ENCODE measurements at places on chromosomes 4 and X. TPM values are rescaled to one million over a fixed set of nuclear protein-coding genes. Genes with fewer than 3 reads are reported as not detected.

- DNase-seq = no peak
Observed at GRCh38 chrX:125709532-125709931, 389.9 kb downstream of the TEX13C start.

- DNase-seq = no peak
Observed at GRCh38 chr4:2451821-2452785, 16.8 kb upstream of the RNF4 start.

- DNase-seq = no peak
Observed at GRCh38 chr4:139154952-139155557, 22.0 kb downstream of the ELF2 start.

The TMPRSS11F gene
- polyA plus RNA-seq = 0.05 TPM

- peak; percentile 45 for DNase-seq
Observed at GRCh38 chr4:10664408-10664807, 20.2 kb downstream of the CLNK start.

DNA sequence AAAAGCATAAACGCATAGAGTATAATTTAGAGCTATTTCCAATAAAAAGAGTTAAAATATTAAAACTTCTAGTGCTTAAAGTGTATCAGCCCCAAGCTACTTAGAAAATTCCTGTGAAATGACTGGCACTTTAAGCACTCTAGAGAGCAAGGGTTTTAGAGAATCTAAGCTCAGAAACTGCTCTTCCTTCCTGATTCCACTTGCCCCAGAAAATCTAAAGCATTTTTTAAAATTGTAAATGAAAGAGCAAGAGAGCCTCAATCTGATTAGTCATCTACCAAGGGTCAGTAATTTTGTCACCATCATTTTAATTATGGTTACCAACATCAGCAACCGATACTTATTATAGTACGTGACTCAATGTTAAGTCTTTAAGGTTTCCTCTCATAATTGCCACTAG, 25.0 kb downstream of the CTPS2 start:
- DNase-seq = no peak

DNA sequence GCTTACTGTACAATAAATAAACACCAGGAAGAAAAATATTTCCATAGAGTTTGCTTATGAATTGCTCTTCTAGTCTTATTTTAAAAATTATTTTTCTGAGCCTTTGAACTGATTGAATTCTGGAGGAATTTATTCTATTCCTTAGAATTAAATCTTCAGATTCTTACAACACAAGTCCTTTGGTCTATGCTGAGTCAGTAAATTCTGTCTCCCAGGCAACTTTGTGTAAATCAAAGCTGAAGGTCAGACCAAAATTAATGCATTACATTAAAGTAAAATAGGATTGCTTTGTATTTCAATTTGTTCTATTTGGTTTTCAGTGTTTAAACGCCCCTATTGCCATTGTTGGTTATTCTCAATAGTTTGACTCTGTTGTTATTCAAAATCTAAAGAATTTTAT, 26.8 kb upstream of the STPG2 start:
- DNase-seq = no peak

GRCh38 chrX:65928522-65928921, 111.4 kb downstream of the VSIG4 start:
- DNase-seq = no peak

- no peak for DNase-seq
Observed at GRCh38 chrX:111585337-111585736, 73.9 kb downstream of the SERTM2 start.

DNA sequence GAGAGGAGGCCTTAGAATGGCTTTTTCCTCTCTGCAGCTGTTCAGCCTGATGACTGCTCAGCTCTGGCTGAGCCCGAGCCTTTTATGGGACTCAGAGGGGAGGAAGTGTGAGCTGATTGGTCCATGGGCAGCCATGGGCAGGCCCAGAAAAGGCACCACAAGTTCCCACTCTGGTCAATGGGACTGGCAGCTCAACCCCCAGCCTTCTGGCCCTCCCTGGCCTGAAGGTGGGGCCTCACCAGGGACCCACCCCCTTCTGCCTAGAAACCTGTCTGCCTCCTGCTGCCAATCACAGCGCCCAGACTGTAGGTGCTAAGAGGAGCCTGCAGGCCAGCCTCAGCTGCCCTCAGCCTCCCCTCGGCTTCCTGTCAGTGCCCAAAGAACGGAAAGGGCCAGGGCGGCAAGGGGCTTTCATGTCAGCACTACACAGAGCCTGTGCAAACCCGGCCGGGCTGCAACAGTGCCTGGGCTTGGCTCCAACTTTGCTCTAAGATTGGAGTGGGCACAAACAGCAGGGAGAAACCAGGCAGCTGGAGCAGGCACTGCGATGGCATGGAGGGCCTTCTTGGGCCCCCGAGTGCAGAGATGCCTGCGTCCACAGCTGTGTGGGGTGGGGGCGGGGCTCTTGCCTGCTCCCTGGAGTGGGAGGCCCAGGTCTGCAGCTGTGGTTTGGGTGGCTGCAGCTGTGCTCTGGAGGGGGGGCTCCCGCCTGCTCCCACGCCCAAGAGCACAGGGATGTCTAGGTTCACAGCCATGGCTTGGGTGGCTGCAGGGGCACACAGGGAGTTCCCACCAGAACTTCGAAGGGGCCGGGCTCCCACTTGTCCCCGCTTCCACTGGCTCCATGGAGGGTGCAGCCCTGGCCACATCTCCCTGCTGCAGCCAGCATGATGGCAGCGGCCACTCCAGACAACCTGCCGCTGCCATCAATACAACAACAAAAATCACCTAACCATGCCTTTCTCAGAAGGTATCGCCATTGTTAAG, 92.6 kb downstream of the NXF2 start:
- DNase-seq = no peak

DNA sequence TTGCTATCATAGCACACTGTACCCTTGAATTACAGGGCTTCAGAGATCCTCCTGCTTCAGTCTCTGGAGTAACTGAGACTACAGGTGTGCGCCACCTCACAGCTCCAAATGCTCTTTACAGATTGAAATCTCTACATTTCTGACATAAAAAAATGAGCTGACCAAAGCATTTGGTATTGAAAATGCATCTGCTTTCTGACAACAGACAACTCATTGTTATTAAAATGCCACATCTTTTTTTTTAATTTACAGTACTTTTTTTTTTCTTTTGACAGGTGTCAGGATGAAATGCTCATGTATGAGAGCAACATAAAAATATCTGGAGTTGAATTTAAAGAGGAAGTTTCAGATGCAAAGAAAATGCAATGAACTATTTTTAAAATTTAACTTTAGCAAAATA, 764.5 kb downstream of the TRAM1L1 start:
- no peak for DNase-seq

DNA sequence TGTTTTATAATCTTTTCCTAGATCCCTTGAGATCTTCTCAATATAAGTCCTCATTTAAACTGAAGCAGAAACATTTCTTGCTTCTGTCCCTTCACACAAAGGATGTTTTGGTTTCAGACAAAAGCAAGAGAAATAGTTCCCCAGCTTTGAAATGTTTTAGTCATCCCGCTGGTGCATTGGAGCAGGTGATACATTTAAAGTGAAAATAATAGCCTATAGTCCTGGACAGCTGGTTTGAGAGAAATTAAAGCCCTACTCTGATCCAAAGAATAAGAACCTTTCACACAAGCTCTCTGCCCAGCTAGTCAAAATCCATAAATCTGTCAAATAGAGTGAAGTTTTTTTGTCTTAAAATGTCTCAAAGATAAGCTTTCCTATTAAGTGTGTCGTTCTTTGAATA, 79.4 kb downstream of the LUZP4 start:
- DNase-seq = no peak

- DNase-seq = peak; percentile 38
Observed at GRCh38 chrX:149145845-149146285, 359.2 kb downstream of the IDS start.

DNA sequence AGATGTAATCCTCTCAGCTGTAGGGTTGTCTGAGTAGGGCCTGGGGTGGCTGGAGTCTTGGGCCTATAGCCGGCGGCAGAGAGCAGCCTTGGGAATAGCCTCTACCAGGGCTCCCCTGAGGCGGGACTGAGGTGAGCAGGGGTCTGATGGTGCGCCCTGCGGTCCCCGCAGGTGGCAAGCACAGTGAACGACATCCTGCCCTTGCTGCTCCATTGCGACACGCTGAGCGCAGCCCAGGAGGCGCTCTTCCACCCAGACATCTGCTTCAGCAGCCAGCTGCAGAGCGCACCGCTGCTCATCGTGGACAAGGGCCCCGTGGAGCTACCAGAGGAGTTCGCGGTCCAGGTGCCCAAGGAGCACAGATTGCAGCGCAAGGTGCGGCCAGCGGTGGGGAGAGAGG, 317.0 kb downstream of the ADGRL3 start:
- no peak for DNase-seq

- no peak for DNase-seq
Observed at GRCh38 chrX:136856551-136856950, 24.0 kb downstream of the RBMX start.

GRCh38 chr4:13580036-13580435, 35.7 kb upstream of the NKX3-2 start:
- DNase-seq = no peak

The SNX12 gene
- 71.4 TPM for polyA plus RNA-seq

DNA sequence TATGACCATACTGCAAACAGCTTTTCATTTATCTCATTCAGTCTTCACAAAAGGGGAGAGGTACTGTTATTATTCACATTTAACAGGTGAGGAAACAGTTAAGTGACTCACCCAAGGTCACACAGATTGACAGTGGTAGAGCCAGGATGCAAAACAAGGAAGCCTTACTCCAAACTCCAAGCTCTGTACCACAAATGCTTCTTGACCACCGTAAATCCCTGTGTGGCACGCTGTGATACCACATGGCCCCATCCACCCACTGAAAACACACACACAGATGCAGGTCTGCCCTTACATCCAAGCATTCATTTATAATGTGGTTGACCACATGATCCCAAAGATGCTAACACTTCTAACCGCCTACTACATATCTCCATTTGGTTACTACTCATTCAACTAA, 129.5 kb downstream of the TSPAN5 start:
- DNase-seq = no peak

- DNase-seq = no peak
Observed at GRCh38 chr4:155268821-155269220, 60.4 kb downstream of the NPY2R start.

The ANXA10 gene
- 0.05 TPM for polyA plus RNA-seq

- DNase-seq = peak; percentile 33
Observed at GRCh38 chr4:70670332-70671014, 4.2 kb upstream of the JCHAIN start.

GRCh38 chr4:31674313-31674947, 954.3 kb downstream of the PCDH7 start:
- DNase-seq = no peak

DNA sequence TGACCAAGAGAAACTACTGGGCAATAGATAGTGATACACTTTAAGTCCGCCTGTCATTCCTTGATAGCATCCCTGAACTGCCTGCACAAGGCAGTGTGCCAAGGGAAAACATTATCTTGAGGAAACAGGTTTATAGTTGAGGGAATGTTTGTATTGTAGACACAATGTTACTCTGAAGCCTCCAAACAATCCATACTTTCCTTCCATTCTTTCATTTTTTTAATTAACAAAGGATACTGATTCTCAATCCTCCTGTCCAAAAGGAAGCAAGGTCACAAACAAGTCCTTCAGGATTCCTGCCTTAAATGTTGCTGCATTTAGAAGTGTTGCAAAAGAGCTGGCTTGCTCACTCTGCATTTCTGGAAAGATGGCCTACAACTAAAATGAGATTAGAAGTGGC, 61.7 kb upstream of the PRSS48 start:
- no peak for DNase-seq

GRCh38 chrX:107678957-107679740, 50.8 kb downstream of the PRPS1 start:
- peak; percentile 63 for DNase-seq

DNA sequence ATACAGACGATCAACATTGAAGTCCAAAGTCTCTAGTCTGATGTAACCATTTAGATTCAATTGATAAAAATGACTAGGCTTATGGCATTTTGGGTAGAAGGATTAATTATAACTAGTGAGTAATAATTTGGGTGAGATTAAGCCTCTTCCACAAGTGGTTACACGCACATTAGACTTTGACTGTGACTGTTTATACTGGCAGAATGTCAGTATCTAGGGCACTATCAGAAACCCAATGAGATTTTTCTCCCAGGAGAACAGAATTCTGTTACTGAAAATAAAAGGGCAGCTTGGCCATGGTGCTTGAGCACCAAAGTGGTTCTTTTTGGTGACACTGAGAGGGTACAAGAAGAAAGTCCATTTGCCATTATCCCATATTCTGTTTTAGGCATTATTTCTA, 3.3 kb downstream of the PLS3 start:
- DNase-seq = peak; percentile 57

DNA sequence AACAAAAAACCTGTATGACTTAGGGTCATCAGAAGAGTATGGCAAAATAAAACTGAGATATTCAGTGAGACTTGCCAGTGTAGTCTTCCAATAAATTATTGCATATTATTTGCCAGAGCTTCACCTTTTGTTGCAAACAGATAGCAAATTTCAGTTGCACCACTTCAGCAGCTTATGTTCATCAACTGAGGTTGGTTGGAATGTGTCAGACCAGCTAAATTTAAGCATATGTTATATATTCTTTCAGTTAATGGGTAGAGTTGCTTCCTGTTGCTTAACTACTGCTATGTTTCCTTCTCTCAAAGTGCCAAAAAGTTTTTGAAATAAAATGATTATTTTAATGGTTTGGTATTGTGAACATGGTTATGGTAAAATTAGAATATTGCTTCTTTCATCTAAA, 61.5 kb downstream of the GALNT7 start:
- DNase-seq = no peak

DNA sequence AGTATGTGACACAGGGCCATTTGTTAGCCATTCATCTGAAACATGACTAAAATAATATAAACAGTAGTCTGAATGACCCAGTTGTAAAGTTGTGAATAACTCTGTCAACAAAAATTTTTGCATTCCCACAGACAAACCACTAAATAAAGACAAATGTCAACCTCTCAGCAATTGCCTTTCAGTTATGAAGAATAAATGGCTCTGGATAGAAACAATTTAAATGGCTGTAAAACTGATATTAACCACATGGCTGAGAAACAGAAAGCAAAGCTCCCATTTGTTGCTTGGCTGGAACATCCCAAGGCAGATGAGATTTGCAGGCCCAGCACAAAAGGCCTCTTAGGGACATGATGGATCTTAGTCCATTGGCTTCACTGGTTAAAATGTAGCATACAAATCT, 296.3 kb downstream of the GALNTL6 start:
- DNase-seq = no peak
